ENCODE measurements at places on chromosomes 2 and 18. TPM values are rescaled to one million over a fixed set of nuclear protein-coding genes. Genes with fewer than 3 reads are reported as not detected.

TSPYL6 gene
- polyA plus RNA-seq: not detected

SP140 gene
- not detected for polyA plus RNA-seq

MDH1 gene
- polyA plus RNA-seq: 222 TPM

HOXD10 gene
- polyA plus RNA-seq: 17.2 TPM

CABYR gene
- 4.8 TPM for polyA plus RNA-seq

FZD7 gene
- 5.3 TPM for polyA plus RNA-seq

GALNT3 gene
- polyA plus RNA-seq: 5.3 TPM

NT5C1B gene
- polyA plus RNA-seq: not detected

Measured in brain (organoid and tissue), 16 donors.